ENCODE measurements at places on chromosomes 3 and 15.

- no peak for DNase-seq
Measured at GRCh38 chr15:38189671-38190295, 62.9 kb upstream of the SPRED1 start.

- DNase-seq = peak; percentile 56
Measured at GRCh38 chr15:74320352-74321247, 46.8 kb downstream of the CYP11A1 start.

DNA sequence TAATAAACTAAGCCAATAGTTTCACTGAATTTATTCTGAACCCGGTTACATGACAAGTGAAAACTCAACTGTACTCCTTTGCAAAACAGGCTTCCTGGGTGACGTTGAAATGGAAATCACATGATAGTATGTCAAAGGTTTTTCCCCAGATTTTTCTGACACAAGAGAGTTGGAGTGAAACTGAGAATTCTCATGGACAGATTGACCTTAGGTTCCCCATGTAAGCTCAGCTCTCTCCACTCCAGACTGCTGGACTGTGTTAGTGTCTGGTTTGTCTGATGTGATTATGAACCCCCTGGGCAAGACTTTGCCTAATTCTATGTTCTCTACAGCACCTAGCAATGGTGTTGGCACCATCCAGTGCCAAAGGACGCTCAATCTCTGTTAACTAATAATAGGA is 219.7 kb upstream of the COL8A1 start:
- no peak for DNase-seq

DNA sequence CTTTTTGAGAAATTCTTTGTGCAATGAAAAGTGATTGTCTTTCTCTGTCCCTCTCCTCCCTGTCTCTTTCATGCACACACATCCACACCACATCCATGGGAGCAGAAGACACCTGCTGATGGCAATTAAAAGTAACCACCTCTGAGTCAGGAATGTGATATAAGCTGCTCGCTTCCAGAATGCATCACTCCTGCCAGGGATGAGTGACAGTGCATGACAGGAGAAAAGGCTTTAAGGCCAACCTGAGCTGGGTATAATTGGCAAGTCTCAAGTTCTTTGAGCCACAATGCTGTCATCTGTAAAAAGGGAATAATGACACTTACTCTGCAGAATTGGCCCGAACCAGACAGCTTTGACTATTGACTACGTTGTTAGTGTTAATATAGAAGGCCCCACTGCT is 59.6 kb downstream of the UBP1 start:
- no peak for DNase-seq

- no peak for DNase-seq
Measured at GRCh38 chr15:33871980-33872379, 96.3 kb upstream of the CHRM5 start.

- DNase-seq = no peak
Measured at GRCh38 chr3:126515066-126515706, 2.4 kb downstream of the UROC1 start.

- DNase-seq = no peak
Measured at GRCh38 chr15:35491999-35492398, 54.0 kb downstream of the DPH6 start.

- DNase-seq = no peak
Measured at GRCh38 chr3:189331002-189331418, 159.2 kb downstream of the TPRG1 start.
